MM.1S (cell line): ENCODE measurements at places on chromosomes 5 and 9.

- H3K27ac ChIP-seq = peak overlapping the region; percentile 79; the same call in 1 of the 2 replicates
- DNase-seq = peak; percentile 44
- H3K4me1 ChIP-seq = peaks cover 11% of the 10 kb centered on the region
- peak overlapping the region; percentile 83 for H3K4me3 ChIP-seq
- no peaks in the 10 kb centered on the region for H3K36me3 ChIP-seq
Measured at GRCh38 chr9:78236551-78236910, 656 bp downstream of the CEP78 start.

GRCh38 chr5:86749841-86750240, 132.1 kb downstream of the COX7C start:
- H3K27me3 ChIP-seq = no peaks in the 10 kb centered on the region
- no peak for DNase-seq
- H3K36me3 ChIP-seq = no peaks in the 10 kb centered on the region
- no peak overlapping the region for H3K27ac ChIP-seq
- no peaks in the 10 kb centered on the region; the same call in 1 of the 2 replicates for H3K4me1 ChIP-seq
- no peak overlapping the region for H3K4me3 ChIP-seq

DNA sequence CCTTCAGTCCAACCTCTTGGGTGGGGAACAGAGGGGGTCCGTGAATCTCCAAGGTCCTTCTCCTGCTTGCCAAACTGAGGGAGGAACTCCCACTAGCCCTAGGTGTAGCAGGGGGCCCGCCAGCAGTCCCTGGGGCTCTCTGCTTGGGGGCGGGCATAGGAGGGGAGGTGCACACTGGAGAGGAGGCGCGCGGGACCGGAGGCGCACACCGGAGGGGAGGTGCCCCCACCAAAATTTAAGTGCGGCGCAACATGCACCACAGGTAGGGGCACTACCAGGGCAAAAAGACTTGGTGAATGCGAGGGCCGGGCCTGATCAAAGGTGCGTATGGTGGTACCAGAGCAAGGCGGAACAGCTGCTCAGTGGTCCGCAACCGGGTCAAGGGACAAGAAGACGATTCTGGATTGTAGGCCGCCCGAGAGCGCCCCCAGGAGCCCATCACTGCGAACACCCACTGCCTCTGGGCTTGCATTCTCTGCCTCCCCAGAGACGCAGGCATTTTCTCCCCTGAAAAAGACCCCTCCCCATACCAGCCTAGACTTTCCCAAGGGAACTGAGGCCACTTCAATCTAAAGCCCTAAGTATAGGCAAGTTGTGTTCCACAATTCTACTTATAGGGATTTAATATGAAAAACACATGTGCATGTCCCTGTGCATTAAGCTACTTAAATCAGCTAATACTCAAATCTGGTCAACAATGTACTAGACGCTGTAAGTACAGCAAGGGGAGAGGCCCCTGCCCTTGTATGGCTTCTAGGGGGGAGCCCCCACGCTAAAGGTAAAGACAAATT, 50.6 kb downstream of the TGFBI start:
- H3K36me3 ChIP-seq = no peaks in the 10 kb centered on the region
- H3K27ac ChIP-seq = no peak overlapping the region
- no peaks in the 10 kb centered on the region for H3K27me3 ChIP-seq
- peak overlapping the region; percentile 59 for H3K4me3 ChIP-seq

DNA sequence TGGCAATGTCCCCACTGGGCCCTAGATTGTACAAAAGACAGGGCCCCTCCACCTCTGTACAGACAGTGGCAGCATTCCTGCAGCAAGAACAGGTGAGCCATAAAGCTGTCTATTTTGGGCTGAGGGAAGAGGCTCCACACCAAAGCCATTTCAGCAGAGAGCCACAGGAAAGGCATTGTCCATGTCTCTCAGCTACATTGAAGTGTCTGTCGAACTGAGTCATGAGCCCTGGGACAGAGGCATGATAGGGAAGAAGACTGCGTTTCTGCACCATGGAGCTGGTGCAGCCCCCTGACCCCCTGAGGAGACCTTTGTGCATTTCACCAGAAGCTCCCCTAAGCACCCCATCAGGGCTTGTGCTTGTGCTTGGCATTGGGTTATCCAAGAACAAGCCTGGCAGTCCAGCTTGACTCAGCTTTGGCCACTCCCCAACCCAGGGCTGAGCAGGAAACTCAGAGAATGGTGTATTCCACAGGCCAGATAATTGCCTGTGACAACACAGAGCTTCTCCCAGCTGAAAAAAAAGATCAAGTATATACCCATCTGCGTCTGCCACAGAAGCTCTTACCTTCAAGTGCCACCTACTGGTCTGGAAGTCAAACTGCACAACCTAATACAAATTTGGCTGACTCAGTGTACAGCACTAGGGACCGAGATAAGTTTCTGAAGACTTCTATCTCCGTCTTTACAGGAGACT, 5.9 kb upstream of the FRMD3 start:
- DNase-seq = peak; percentile 80
- no peaks in the 10 kb centered on the region for H3K36me3 ChIP-seq
- H3K27ac ChIP-seq = no peak overlapping the region
- no peaks in the 10 kb centered on the region for H3K27me3 ChIP-seq
- no peak overlapping the region for H3K4me3 ChIP-seq

DNA sequence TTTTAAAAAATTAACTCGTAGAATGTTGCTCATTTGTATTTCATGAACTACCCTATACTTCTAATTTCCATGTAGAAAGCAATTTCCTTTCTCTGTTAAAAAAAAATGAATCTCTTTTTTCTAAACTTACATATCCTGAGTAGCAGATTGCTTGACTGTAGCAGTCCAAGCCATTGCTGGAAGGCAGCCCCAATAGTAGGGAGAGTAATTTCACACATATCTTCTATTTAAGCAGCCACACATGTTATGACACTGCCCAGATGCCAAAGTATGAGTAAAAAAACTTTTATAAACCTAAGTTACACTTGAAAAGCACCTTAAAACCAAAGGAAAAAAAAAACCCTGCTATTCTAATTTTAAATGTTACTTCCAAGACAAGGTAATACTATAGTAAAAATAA, 69.6 kb downstream of the FBXL17 start:
- H3K36me3 ChIP-seq = no peaks in the 10 kb centered on the region
- no peaks in the 10 kb centered on the region for H3K4me1 ChIP-seq
- H3K27me3 ChIP-seq = no peaks in the 10 kb centered on the region
- no peak overlapping the region for H3K4me3 ChIP-seq
- no peak overlapping the region for H3K27ac ChIP-seq

DNA sequence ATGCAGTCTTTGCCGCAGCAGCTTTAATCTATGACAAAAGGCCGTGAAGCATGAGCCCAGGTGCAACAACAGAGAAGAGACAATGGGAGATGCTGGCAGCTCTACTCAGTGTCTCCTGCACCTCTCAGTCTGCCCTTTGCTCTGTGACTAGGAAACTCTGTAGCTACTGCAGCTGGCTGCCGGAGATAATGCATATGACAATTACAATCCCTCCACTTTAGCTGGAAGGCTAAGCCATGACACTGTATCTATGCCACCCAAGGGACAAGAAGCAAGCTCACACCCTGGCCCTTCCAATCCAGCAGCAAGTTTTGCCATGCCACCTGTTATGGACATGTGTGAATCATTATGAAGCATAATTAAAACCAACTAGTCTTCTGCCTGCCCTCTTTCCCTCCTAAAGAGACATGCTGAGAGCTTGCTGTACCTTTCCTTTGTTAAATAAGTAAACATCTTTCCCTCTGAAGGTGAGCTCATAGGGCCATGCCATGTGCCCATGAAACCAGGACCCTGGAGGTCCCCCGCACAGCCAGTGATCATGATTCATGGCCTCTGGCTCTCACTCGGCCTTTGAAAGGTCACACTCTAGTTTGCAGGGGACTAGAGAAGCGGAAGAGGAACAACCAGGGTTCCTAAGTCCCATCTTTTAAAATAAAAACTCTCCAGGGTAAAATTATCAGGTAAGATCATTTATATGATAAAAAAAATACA, 219.4 kb downstream of the SPOCK1 start:
- no peak overlapping the region for H3K27ac ChIP-seq
- H3K36me3 ChIP-seq = no peaks in the 10 kb centered on the region
- no peaks in the 10 kb centered on the region for H3K27me3 ChIP-seq
- DNase-seq = no peak
- H3K4me1 ChIP-seq = no peaks in the 10 kb centered on the region

DNA sequence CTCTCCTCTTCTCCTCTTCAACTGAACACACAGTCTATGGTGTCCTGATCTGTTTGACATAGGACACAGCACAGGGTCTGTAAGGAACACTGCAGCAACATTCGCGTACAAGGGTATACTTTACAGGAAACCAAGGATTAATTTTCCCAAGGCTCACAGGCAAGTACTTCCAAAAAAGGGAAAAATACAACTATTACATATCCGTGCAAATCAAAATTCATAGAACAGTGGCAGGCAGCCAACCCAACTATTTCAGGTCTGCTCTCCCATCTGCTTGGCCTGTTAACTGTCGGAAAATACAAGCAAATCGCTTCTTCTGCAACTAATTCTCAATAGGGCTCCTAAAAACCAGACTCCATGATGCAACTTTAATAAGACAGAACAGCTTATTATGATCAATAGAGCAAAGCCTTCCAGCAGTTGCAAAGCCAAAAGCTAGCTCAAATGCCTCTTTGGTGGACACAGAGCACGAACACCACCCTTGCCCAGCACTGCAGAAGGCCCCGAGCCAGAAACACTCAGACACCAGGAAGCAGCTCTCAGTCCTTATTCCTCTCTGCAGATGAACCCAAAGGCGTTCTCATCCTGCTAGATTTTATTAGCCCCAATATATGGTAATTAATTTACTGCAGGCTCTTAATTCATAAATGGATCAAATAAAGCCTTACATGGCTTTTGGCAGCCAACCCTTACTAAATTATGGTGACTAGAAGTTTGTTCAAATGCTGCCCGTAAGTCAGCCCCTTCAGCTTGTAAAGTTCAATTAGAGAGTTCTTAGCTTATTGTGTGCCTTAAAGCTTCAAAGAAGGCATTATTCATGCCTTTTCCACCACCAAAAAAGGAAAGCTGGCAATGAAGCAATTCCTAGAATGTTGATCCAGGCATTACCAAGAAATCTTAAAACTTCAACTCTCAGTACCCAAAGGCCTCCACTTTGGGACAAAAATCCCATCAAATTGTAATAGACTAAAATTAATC, 68.8 kb downstream of the ZNF608 start:
- H3K27me3 ChIP-seq = no peaks in the 10 kb centered on the region
- H3K4me3 ChIP-seq = no peak overlapping the region
- H3K36me3 ChIP-seq = no peaks in the 10 kb centered on the region
- H3K4me1 ChIP-seq = no peaks in the 10 kb centered on the region
- no peak for DNase-seq
- H3K27ac ChIP-seq = no peak overlapping the region

GRCh38 chr5:58044166-58044565, 415.7 kb downstream of the PLK2 start:
- no peaks in the 10 kb centered on the region for H3K36me3 ChIP-seq
- no peaks in the 10 kb centered on the region; the same call in 1 of the 2 replicates for H3K4me1 ChIP-seq
- no peak for DNase-seq
- no peak overlapping the region for H3K27ac ChIP-seq

DNA sequence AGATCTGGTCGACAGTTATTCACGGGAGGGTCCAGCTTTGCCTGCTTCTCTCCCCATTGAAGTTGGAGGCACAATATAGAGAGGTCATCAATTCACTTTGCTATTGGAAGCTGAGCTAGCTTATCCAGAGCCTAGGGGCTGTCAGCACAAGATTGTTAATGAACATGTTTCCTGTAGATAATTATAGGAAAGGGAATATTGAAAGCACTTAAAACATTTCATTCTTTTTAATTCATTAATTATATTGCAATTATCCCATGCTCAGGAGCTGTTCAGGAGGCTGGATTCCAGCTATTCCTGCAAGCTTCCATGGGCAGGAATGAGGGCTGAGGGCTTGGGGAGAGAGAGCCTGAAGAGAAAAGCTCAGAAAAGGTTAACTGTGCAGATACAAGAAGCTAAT, 153.1 kb upstream of the BRINP1 start:
- H3K36me3 ChIP-seq = no peaks in the 10 kb centered on the region
- H3K4me3 ChIP-seq = no peak overlapping the region
